ENCODE measurements at places on chromosomes 12 and 14.

- DNase-seq = no peak
Observed at GRCh38 chr12:31835276-31835882, 106.6 kb upstream of the AMN1 start.

- peak; percentile 94 for DNase-seq
Observed at GRCh38 chr12:98418357-98419075, 96.9 kb upstream of the TMPO start.

GRCh38 chr12:80598004-80598606 is 109.3 kb upstream of the MYF6 start:
- DNase-seq = peak; percentile 21

GRCh38 chr12:26746121-26746714 is 86.8 kb downstream of the ITPR2 start:
- no peak for DNase-seq

GRCh38 chr12:19908830-19909229 is 459.5 kb upstream of the PDE3A start:
- no peak for DNase-seq

DNA sequence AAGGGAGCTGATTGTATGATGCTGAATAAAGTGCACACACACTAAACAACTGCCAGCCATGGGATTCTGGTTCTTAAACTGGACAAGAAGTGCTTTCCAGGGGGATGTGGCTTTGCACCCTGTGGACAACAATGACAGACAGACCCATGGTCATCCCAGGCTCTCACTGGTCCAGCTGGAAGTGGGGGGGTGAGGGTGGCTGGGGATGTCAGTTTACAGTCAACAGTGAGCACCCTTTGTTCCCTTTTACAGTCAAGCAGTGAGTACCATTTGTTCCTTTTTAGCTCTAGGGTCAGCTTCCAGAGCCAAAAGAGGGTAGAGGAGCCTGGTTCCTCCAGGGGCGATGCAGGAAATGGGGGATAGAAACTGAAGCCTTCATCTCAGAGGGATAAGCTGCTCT is 100.7 kb downstream of the SMOC1 start:
- no peak for DNase-seq

- DNase-seq = peak; percentile 67
Observed at GRCh38 chr12:123059500-123059899, 79.0 kb downstream of the ARL6IP4 start.

GRCh38 chr12:28512876-28513275 is 322.6 kb downstream of the CCDC91 start:
- DNase-seq = no peak

DNA sequence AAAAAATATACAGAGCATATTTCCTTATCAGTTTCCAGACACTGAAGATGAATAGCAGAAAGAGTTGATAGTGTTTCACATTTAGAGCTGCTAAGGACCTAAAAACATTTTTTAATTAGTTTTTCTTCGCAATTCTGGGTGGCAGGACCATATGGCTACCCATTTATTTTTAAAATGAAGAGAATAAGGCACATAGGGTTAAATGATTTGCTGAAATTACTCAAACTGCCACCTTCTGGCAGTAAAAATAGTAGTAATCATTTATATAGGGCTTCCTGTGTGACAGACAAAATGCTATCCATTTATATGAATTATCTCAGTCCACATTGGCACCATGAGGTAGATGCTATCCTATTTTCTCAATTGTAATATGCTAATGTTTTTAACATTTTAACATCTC is 108.6 kb upstream of the CCDC196 start:
- DNase-seq = no peak

DNA sequence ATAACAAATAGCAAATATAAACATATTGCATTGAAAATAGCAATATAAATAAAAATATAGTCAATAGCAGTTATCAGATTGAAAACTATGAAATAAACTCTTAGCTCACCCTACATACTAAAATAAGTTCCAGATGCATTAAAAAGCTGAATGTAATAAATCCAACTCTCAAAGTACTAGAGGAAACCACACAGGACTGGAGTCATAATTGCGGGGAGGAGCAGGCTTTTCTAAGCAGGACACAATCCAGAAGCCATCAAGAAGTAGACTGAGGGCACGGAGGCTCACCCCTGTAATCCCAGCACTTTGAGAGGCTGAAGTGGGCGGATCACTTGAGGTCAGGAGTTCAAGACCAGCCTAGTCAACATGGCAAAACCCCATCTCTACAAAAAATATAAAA is 22.2 kb downstream of the GSC start:
- no peak for DNase-seq

GRCh38 chr14:73760598-73761586 is 46.7 kb upstream of the PNMA1 start:
- no peak for DNase-seq

DNA sequence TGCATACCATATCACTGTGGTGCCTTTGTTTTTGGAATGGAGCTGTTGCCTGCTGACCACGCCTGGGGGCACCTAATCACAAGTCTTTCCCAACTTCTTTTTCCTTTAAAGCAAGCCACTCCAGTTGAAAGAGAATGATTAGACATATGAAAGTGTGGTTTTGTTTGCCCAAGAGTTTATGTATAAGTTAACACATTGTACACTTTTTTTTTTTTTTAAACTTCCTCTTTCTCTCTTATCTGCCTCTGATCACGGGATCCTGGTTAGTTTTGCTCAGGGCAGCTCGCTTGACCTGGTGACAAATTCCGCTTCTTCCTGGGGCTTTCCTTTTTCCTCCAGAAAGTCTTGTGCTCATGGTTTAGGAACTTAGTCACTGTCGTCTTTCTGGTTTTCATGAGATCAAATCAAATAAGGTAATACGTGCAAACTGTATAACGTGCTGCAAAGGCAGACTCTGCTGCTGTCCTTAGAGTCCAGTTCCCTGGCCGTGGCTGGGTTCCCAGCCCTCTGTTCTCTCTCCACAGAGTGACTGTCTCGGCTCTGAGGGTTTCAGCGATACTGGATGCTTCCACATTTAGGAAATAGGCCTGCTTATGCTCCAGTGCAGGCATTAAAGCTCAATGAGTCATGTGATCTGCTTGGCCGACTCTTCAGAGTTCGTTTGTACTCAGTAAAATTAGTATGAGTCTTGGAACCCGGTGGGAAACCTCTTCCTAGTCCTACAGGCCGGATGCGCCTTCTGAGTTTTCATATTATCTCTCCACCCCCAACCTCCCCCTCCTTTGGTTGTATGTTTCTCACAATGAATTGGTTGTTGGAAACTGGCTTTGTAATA is 15.2 kb downstream of the RASSF3 start:
- no peak for DNase-seq

GRCh38 chr14:92105893-92106142 is 564 bp downstream of the ATXN3 start:
- no peak for DNase-seq

GRCh38 chr14:23385642-23386265 is 8.9 kb downstream of the CMTM5 start:
- DNase-seq = no peak

- DNase-seq = no peak
Observed at GRCh38 chr12:80509781-80510556, 65.9 kb downstream of the PTPRQ start.

- no peak for DNase-seq
Observed at GRCh38 chr12:19652386-19652785, 213.1 kb downstream of the AEBP2 start.

DNA sequence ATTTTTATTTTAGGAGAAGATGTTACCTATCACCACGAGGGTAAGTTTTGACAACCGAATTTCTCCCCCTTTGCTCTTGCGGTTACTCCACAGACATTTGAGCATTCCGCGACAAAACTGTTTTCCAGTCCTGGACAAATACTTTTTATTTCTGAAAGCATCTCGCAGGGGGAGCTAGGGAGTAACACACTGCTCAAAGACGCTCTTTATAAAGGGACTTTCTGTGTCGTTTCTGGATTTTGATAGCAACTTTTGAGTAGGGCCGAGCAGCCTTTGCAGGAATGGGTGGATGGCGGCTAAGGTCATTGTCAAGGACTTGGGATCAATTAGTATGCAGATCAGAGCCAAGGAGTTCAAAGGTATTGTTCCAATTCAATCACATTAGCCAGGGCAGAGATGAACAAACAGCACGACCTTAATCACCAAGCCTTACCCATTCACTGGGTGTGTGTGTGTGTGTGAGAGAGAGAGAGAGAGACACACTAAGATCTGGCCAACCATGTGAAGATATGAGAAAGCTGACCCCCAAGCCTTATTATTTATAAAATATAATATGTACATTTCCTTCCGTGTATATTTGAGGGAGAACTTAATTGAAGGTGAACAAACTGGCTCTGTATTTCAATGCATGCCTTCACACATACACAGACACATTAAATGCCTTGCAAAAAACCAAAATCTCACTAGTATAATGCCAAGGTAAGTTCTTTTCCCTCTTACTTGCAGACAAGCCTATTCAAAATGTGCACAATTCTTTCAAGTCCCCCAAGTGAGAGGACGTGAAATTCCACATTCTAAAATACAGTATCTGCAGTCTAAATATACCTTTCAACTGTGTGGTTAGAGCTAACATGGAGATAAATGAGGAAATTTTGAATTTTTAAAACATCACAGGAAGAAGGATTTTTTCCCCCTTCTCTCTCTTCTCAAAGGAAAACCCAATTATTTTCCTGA is 613.8 kb downstream of the VRK1 start:
- no peak for DNase-seq

- no peak for DNase-seq
Observed at GRCh38 chr14:102857444-102857843, 65.0 kb upstream of the AMN start.

GRCh38 chr14:61153431-61153830 is 127.7 kb downstream of the TMEM30B start:
- peak; percentile 79 for DNase-seq

DNA sequence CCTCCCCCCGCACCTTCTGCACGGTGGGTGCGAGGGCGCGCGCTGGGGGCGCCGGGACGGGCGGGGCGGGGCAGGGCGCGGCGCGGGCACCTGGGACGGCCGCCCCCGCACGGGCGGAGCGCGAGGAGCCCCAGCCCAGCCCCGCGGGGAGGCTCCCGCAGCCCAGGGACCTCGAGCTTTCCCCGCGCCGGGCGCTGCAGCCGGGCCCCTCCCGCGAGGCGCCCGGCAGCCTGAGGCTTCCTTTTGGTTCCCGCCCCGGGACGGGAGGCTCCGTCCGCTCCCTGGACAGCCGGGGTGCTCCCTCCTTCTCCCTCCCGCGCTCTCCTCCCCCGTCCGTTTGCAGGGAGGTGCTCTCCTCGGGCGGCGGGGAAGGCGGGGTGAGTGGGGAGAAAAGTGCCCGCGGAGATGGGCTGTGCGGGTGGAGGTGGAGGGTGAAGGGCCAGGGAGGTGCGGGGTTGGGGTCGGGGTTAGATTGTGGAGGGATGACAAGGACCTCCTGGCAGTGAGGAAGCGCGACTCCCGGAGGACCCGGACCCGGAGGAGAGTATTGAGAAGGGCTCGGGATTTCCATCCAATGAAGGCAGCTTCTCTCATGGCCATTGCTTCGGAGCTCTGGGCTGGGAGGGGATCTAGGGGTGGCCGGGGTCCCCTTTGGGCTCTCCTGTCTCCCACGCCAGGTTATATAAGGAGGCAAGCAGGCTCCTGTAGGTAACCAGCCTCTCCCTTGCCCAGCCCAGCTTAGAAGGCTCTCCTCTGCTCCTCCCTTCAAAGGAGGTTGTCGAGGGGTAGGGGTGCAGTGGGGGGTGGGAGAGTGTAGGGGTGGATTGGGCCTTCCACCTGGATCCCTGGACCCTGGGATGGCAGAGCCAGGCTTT is 645 bp downstream of the JDP2 start:
- peak; percentile 29 for DNase-seq

- no peak for DNase-seq
Observed at GRCh38 chr14:100030452-100031153, 34.6 kb upstream of the EVL start.

- DNase-seq = no peak
Observed at GRCh38 chr12:130830246-130830551, 8.9 kb downstream of the STX2 start.

DNA sequence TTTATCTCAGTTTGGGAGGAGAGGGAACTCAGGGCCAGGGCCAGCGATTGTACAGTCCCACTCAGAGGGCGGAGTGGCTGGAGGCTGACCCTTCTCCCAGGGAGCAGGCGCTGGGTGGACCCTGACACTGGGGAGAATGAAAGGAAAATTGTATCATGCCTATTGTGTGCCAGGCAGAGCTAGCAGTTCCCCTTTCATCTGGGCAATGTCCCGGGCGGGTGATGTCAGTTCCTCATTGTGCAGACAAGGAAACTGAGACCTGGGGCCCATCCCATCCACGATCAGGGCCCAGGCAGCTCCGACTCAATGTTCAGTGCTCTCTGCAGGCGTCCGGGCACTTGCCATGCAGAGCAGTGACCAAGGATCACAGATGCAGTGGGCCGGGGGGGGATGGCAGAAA is 101.9 kb upstream of the RTL1 start:
- no peak for DNase-seq

DNA sequence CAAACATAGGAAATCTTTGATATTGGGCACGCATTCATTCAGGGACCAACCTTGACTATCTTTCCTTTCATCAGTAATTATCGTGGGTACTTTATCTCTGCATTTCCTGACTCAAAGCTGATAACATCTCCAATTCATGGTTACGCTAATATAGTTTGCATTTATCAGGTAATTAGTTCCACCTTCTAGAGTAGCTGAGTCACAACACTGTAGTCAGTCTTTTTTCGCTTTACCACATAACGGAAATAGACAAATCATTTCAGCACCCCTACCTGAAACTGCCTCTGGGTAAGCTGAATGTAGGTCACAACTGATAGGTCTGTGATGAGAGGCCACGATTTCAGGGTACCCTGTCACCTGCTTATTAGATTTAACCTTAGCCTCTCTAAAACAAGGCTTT is 36.7 kb upstream of the IL22 start:
- DNase-seq = no peak

DNA sequence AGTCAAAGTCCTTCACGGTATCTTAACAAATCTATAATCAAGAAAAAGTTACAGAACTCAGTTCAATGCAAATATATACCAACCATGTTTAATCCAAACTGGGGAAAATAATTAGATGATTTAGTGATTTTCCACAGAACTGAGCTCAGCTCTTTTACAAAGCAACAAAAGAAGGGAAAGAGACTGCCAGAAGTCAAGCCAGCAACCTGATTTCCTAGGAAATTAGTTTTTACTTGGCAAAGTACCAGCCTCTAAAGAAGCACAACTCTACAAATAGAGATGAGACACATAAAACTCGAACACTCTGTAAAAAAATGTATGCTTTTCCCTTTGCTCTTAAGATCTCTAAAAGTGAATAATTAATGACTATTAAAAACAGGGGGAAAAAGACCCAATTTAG is 19.4 kb downstream of the NUMB start:
- no peak for DNase-seq

Measured in NCI-H524 (cell line).